ENCODE measurements at places on chromosomes 5 and 9.

DNA sequence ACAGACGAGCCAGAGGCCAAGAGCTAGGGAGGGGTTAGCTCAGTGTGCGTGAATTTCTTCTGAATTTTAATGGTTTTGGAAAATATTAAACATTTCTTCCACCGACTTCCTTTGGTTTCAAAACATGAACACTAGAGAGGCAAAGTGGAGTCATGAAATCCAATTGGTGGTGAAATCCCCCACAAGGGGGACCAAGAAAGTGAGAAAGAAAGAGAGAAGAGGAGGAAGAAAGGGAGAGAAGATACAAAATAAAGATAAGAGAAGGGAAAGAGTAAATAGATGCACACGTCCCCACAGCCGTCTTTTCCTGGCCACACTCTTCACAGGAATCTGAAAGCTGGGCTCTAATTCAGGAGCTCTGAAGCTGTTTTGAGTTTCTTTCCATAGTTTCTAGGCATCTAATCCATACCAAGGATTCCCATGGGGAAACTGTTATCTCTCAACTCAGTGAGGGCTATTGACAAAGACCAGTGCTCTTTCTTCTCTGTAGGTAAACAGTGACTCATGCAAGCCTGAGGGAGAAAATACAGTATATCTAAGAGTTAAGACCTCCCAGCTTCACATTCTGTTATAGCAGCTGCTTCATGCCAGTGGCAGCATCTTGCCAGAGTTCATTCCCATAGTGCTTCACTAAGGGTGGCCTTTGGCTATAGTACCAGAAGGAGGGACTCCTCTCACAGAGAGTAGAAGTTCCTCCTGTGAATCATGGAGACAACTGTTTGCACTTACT lies 115.8 kb upstream of the LIFR start:
- peak; percentile 52 for DNase-seq

DNA sequence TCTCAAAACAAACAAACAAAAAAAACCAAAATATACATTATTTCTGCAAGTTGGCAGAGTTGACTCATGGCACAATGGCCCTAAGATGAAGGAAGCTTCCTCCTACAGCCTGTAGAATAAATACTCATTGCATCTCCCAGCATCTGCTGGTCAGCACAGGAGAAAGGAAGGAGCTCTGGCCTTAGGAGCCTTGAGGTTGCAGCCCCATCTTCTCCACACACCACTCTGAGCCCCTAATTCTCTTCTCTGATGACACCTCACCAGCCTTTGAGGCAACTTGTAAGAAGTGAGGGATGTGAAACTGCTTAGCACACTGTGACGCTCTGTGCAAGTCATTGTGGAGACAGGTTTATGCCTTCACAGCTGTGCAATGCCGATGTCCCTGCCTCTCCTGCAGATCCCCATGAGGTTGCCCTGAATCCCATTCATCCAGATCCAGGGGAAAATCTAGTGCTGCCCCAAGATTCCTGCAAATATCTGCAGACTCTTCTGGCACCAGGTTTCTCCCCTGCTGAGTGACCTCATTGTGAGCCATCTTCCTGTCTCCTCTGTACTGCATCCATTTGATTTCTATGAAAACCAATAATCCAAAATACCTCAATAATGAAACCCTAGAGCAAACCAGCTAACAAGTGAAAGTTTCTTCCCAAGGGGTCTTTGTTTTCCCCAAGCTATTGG lies 65.3 kb upstream of the TGFBR1 start:
- DNase-seq = no peak

DNA sequence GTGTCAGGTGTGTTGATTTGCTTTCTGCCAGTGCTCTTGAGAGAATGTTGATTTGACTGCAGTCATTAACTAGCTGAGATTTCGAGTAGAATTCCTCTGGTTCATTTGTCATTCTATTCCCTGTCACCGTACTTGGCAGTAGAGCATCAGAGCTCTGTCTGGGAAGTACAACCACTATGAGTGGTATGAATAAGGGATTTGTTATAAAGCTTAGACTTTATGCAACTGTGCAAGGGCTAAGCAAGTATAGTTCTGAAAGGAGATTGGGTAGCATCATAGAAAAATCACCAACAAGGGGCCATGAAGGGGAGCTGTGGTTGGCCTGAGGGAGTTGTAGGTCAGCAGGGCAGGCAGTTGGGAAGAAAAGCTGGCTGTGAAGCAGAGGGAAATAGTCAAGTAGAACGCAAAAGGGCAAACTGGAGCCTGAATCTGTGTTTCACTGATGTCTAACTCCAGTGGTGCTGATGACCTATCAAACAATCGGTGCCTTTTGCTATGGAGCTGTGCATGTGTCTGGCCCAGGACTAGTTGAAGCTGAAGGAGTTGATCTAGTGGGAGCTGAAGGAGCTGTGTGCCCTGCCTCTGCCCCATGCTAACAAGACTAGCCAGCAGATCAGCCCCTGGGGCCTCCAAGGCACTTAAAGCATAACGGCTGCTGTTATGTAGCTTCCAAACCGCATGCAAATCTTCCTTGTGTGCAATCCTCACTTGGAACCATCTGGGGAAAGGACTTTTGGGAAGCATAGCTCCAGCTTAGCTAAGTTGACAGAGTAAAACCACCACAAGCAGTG lies 110.0 kb downstream of the SLC28A3 start:
- peak; percentile 24 for DNase-seq

DNA sequence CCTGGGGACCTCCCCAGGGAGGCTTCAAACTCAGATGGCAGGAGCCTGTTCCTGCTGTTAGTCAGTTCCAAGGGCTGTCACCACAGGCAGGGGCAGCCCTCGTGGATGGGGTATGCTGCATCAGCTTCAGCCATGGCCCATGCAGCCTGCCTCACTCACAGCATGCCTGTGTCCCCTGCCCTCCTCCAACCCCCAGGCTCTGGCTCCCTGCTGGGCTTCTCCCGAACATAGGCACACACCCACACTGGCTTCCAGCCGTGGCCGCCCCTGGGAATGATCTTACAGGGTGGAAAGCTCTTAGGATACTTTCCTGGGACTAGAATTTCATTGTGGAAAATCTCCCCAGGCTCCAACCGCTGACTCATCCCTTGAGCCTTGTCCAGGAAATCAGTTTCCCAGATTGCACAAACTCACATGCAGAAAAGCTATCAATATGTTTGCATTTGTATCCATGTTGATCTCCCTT lies 163.8 kb downstream of the SEC61B start:
- no peak for DNase-seq

DNA sequence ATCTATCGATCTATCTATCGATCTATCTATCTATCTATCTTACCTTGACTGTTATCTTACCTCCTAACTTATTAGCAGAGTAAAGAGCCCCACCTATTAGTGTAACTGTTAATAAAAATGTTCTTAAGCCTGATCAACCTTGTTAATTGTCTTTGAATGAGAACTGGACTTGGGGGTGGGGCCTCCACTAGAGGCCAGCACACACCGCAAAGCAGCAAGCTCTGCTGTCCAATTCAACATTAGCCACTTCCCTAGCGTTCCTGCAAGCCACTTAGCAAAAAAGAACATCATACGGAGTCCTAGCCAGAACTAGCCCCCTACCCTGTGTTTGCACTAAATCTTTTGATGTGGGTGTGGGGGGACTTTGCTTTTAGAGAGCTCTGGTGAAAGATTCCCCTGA lies 515.8 kb downstream of the KDM4C start:
- no peak for DNase-seq

GRCh38 chr9:227860-228259 lies 13.2 kb downstream of the DOCK8 start:
- DNase-seq = no peak

GRCh38 chr5:173271419-173271818 lies 36.4 kb upstream of the NKX2-5 start:
- no peak for DNase-seq

DNA sequence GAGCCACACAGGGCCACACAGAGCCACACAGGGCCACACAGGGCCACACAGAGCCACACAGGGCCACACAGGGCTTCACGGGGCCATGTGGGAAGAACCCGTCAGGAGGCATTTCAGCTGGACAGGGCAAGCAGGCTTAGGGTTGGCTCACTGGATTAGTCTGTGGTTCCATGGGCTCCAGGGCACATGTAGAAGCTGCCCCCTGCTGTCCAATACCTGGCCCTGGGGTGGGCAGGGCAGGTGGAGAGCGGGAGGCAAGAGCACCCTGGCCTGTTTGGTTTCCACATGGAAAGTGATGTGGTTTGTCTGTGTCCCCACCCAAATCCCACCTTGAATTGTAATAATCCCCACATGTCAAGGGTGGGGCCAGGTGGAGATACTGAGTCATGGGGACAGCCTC lies 16.4 kb upstream of the LPCAT1 start:
- no peak for DNase-seq

DNA sequence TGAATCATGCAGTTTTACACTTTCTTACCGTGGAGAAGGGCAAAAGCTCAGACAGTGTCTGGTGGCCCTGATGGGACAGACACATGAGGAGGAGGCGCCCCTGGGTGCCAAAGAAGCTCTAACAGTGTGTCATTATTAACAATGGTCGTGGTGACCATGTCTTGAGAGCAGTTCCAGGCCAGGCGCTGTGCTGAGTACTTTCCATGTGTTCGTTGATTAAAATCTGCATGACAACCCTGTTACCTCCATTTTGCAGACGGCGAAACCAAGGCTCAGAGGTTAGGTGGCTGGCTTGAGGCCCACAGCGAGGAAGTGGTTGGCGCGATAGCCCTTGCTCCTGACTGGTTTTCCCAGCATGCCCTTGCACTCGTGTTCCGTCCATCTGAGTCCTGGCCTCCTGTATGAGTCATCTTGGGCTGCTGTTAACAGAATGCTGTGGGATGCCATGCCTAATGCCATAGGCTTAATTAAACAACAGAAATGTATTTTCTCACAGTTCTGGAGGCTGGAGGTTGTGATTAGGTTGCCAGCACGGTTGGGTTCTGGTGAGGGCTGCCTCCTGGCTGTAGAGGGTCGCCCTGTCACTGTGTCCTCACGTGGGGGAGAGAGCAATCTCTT lies 92.0 kb downstream of the AMBP start:
- peak; percentile 46 for DNase-seq

- DNase-seq = peak; percentile 78
Observed at GRCh38 chr9:2655411-2655901, 33.9 kb downstream of the VLDLR start.

DNA sequence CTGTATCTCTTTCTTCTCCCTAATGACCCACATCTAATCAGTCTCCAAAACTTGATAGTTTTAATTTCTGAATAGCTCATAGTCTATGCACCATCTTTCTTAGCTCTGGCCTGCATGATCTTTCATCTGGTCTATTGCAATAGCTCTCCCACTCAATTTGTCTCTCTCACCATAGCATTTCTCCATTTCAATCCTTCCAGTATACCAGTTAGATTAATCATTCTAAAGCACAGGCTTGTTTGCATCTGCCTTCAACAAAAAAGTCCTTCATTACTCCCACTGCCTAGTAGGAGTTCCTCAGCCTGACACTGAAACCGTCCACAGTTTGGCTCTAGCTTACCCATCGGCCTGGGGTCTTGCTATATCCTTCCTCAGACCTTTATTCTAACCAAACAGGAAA lies 344.9 kb downstream of the ENC1 start:
- no peak for DNase-seq

GRCh38 chr9:119375892-119376291 lies 6.7 kb upstream of the BRINP1 start:
- no peak for DNase-seq

All from astrocyte of the cerebellum (primary cell).